LoVo (cell line): ENCODE measurements at places on chromosomes 2 and 18.

GRCh38 chr2:16152928-16153753, 212.8 kb downstream of the MYCN start:
- no peak for DNase-seq

GRCh38 chr2:211344289-211344688, 787.9 kb downstream of the CPS1 start:
- no peak for DNase-seq

DNA sequence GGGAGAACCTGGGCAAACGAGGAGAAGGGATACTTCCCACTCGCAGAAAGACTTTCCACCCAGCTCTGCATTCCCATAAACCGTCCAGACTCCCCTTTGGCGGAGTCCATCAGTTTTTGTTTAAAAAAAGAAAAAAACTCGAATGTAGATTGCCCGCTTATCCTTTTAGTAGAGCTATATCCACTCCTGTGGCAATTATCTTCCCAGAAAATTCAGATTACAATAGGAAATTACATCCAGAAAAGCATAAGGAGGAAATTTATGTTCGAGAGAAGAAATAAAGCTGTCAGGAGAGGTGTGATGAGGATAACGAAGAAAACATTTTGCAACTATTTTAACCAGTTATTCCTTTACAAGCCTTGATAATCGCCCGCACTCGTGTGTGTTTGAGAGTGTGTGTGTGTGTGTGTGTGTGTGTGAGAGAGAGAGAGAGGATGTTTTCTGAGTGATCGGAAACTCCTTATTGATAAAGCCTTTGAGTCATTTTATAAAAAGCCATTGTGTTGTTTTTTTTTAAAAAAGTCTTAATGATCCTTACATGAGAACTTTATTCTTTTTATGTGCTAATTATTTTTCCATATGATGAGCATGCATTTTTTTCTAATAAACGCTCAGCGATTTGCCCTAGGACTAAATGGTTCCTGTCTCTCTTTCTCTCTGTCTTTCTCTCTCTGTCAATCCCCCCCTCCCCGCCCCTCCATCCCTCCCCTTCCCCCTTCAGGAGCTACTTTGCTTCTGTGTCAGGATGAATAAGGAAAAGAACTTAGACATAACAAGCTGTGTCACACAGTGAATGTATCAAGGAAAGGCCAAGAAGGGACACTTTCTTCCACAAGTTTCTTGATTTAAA, 1.1 kb upstream of the PPP3R1 start:
- peak; percentile 5 for DNase-seq

DNA sequence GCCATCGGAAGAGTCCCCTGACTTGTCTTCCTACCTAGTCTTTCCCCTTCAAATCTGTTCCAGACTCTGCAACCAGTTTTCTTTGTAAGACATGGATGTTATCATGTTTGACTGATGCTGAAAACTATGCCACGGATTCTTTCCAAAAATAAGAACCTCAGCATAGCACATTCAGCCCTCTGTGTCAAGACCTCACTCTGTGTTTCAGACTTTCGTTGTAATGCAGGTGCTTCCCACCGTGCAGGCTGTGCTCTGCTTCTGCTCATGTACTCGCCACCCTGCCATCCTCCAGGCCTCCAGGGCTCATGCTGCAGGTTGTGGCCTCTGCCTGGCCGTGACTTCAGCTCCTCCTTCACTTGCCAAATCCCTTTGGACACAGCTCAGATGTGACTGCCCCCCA, 347.0 kb upstream of the RAB12 start:
- no peak for DNase-seq
